Occipital lobe (tissue), 3 donors: ENCODE measurements at places on chromosomes 16 and 17. TPM values are rescaled to one million over a fixed set of nuclear protein-coding genes. Genes with fewer than 3 reads are reported as not detected.

DNA sequence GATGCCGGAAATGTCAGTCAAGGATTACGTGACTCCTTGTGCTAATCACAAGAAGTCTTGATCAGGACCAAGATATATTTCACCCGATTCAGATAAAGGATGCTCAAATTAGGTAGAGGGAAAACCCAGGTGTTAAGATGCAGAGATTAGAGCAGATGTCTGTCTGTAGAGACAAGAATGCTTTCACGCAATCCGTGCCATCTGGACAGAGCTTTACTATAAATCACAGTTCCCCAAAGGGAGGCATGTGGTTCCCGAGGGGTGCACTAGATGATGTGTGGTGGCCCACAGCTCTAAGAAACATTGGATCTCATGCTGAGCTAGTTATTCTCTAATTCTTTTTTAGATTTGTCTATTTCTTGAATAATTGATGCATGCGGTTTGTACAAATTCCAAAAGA lies 9.8 kb upstream of the MAP3K14 start:
- no peak for DNase-seq

The C16orf89 gene
- 5.0 TPM for total RNA-seq

- DNase-seq: no peak
These were observed 15.0 kb downstream of the CHD9 start for GRCh38 chr16:53069772-53070171.

DNA sequence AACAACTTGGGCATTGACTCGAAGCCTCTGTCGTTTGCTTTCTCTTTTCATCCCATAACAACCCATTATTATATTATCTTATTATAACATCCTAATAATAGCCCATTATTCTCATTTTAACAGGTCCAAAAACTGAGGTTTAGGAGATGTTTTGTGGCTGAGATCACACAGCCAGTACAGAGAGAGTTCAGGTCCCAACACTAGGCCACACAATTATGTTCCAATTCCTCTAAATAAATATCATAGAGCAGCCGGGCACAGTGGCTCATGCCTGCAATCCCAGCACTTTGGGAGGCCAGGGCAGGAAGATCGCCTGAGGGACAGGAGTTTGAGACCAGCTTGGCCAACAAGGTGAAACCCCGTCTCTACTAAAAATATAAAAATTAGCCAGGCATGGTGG lies 40.3 kb upstream of the KIFC3 start:
- DNase-seq: no peak

- no peak for DNase-seq
These were observed 2.4 kb downstream of the OSGIN1 start for GRCh38 chr16:83955218-83956130.

GRCh38 chr17:78484271-78485246 lies 92.6 kb downstream of the DNAH17 start:
- DNase-seq: no peak

The CACNG5 gene
- total RNA-seq: 0.31 TPM

DNA sequence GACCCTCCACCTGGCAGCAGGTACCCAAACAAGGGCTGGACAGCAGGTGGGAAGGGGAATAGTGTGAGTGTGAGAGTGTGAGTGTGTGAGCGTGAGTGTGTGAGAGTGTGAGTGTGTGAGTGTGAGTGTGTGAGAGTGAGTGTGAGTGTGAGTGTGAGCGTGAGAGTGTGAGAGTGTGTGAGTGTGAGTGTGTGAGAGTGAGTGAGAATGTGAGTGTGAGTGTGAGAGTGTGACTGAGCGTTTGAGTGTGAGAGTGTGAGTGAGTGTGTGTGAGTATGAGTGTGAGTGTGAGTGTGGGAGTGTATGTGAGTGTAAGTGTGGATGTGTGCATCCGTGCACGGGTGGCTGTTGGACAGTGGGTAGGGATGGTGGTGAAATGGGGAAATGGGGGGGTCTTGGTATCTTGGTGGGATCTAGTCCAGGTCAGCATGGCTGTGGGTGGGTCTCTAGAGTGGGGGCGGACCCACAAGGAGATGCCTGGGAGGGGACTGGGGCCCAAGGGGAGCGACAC lies 408 bp downstream of the ADGRG1 start:
- no peak for DNase-seq
